Calu3 (cell line): ENCODE measurements at places on chromosomes 11 and 22. TPM values are rescaled to one million over a fixed set of nuclear protein-coding genes. Genes with fewer than 3 reads are reported as not detected.

Gene ART1
- not detected in 2 replicates for total RNA-seq

Gene FIBP
- total RNA-seq: 75.8 and 79.2 TPM in 2 replicates

Gene SUSD2
- 2.5 and 3.1 TPM in 2 replicates for total RNA-seq

Gene PLAAT2
- total RNA-seq: 7.3 and 9.5 TPM in 2 replicates

Gene CEP126
- total RNA-seq: 3.1 and 3.8 TPM in 2 replicates

Gene CLDN5
- total RNA-seq: not detected in 2 replicates

Gene MUC6
- total RNA-seq: 0.73 and 4.6 TPM in 2 replicates

Gene MMP12
- not detected in 2 replicates for total RNA-seq

Gene UNC93B1
- total RNA-seq: 71.2 and 92.6 TPM in 2 replicates

Gene ASPHD2
- total RNA-seq: 0.40 and 0.71 TPM in 2 replicates

Gene LGR4
- 50.0 and 51.4 TPM in 2 replicates for total RNA-seq

Gene SLC7A4
- total RNA-seq: 0.14 TPM in 1 of 2 replicates, not detected in the other

Gene CSF2RB
- total RNA-seq: not detected in 2 replicates

Gene OR52N4
- total RNA-seq: not detected in 2 replicates
